Tibial nerve (tissue), 4 donors: ENCODE measurements at places on chromosomes 1 and 21. TPM values are rescaled to one million over a fixed set of nuclear protein-coding genes. Genes with fewer than 3 reads are reported as not detected.

DNA sequence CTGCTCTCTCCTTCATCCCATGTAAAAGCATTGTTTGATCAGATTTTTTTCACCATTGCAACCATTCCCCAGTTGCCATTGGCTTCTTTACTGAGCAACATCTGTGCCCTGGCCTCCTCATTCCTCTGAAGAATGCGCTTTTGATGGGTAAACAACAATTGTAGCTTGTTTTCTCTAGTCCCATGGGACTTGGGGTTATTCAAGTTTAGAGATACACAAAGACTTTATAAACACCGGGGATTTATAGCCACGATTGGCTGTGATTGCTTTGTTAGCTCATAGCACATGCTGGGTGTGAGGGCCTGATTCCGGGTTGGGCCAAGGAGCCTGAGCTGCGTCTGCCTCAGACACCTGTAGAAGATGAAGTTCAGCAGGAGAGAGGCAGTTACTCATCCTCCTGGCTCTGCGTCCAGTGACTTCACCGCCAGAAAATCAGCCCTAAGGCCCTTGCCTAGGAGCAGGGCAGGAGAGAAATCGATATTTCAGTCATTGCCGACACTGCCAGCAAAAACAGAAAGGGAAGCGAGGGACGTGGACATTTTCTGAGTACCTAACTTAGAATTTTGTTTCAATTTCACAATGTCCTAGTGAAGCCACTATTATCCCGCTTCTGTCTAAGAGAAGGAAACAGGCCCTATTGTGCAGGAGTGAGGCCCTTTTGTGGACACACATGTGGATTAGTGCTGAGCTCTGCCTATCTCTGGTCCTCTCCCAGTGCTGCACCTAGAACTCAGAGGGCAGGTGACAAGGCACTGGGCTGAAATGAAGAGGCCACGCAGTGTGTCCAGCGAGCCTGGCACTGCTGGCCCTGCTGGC lies 159.8 kb upstream of the USP24 start:
- H3K4me3 ChIP-seq, result no peak overlapping the region
- H3K27ac ChIP-seq, result peak overlapping the region; percentile 23
- no peaks in the 10 kb centered on the region for H3K36me3 ChIP-seq
- peak; percentile 53 for DNase-seq

GRCh38 chr1:114178936-114179335 lies 25.3 kb upstream of the SYT6 start:
- H3K4me3 ChIP-seq, result no peak overlapping the region
- H3K27ac ChIP-seq, result no peak overlapping the region
- no peaks in the 10 kb centered on the region for H3K27me3 ChIP-seq
- H3K4me1 ChIP-seq, result peaks cover 12% of the 10 kb centered on the region
- H3K36me3 ChIP-seq, result no peaks in the 10 kb centered on the region
- DNase-seq, result no peak

DNA sequence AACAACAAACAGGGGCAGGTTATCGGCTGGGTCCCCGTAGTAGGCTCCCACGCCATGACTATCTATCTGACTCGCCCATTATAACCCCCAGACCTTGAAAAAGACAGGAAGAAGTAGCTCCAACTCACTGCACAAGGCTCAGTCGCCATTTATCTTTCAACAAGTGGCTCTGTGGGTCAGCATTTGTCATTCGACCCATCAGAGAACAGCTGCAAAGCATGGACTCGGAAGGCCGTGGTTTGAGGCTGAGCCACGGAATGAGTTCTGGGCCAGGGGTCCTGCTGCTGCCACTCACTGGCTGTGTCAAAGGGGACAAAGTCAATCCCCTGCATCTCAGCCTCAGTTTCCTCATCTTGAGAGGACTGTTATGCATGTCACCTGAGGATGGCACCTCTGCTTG lies 131.0 kb downstream of the DMRTA2 start:
- no peaks in the 10 kb centered on the region for H3K36me3 ChIP-seq
- no peak overlapping the region for H3K4me3 ChIP-seq
- H3K4me1 ChIP-seq, result no peaks in the 10 kb centered on the region
- DNase-seq, result no peak
- H3K27me3 ChIP-seq, result no peaks in the 10 kb centered on the region

- H3K27me3 ChIP-seq, result no peaks in the 10 kb centered on the region
- DNase-seq, result no peak
- H3K36me3 ChIP-seq, result no peaks in the 10 kb centered on the region
- no peak overlapping the region for H3K4me3 ChIP-seq
Observed at GRCh38 chr1:212108981-212109380, 73.4 kb downstream of the DTL start.

GRCh38 chr1:151340870-151341754 lies 5.9 kb downstream of the RFX5 start:
- DNase-seq, result peak; percentile 73
- no peaks in the 10 kb centered on the region for H3K36me3 ChIP-seq
- H3K4me3 ChIP-seq, result no peak overlapping the region
- peaks cover 6% of the 10 kb centered on the region for H3K4me1 ChIP-seq

- no peaks in the 10 kb centered on the region for H3K27me3 ChIP-seq
- no peak overlapping the region for H3K4me3 ChIP-seq
- no peak for DNase-seq
- H3K4me1 ChIP-seq, result no peaks in the 10 kb centered on the region
Observed at GRCh38 chr1:239630767-239631166, 244.4 kb downstream of the CHRM3 start.

DNA sequence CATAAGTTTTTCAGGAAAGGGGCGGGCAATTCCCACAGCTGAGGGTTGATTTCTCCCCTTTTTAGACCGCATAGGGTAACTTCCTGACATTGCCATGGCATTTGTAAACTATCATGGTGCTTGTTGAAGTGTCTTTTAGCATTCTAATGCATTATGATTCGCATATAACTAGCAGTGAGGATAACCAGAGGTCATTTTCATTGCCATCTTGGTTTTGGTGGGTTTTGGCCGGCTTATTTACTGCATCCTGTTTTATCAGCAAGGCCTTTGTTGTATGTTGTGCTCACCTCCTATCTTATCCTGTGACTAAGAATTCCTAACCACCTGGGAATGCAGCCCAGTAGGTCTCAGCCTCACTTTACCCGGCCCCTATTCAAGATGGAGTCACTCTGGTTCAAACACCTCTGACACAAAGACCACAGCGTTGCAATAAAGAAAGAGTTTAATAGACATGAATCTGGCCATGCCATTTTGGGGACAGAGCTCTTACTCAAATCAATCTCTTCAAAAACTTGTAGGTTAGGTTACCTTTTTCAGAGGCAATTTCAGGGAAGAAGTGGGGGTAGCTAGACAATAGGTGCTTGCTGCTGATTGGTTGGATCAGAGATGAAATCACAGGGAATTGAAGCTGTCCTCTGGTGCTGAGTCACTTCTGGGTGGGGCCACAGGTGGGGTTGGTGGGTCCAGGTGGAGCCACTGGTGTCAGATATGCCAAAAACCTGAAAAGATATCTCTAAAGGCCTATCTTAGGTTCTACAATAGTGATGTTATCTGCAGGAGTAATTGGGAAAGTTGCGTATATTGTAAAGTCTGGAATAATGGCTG lies 23.3 kb downstream of the TBX19 start:
- H3K4me1 ChIP-seq, result no peaks in the 10 kb centered on the region
- no peak for DNase-seq
- no peaks in the 10 kb centered on the region for H3K36me3 ChIP-seq

GRCh38 chr1:157955221-157955620 lies 38.2 kb upstream of the KIRREL1 start:
- H3K4me3 ChIP-seq, result no peak overlapping the region
- no peak overlapping the region for H3K27ac ChIP-seq
- no peaks in the 10 kb centered on the region for H3K27me3 ChIP-seq
- no peak for DNase-seq
- no peaks in the 10 kb centered on the region for H3K4me1 ChIP-seq

DNA sequence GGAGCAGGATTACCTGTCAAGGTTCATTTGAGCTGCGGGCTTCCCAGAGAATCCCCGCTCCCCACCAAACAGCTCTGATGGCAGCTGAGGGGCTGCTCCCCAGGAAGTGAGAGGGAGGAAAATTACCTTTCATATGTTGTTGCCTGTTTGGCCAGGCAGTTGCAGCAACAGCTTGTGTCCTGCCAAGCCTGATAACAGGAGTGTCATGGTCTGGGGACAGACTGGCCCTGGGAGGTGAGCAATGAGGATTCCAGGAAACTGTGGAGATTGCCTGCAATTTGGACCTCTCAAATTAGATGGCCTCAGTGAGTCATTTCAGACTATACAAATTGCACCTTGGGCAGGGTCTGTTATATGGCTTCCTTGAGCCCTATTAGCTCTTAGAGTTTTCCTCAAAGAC lies 189.3 kb downstream of the PTPRU start:
- H3K27me3 ChIP-seq, result no peaks in the 10 kb centered on the region
- no peaks in the 10 kb centered on the region for H3K36me3 ChIP-seq
- no peaks in the 10 kb centered on the region for H3K4me1 ChIP-seq
- no peak for DNase-seq
- H3K27ac ChIP-seq, result no peak overlapping the region
- no peak overlapping the region for H3K4me3 ChIP-seq

GRCh38 chr1:76302711-76303339 lies 228.3 kb downstream of the ST6GALNAC3 start:
- no peak for DNase-seq
- H3K36me3 ChIP-seq, result no peaks in the 10 kb centered on the region
- no peak overlapping the region for H3K27ac ChIP-seq
- no peaks in the 10 kb centered on the region for H3K27me3 ChIP-seq

DNA sequence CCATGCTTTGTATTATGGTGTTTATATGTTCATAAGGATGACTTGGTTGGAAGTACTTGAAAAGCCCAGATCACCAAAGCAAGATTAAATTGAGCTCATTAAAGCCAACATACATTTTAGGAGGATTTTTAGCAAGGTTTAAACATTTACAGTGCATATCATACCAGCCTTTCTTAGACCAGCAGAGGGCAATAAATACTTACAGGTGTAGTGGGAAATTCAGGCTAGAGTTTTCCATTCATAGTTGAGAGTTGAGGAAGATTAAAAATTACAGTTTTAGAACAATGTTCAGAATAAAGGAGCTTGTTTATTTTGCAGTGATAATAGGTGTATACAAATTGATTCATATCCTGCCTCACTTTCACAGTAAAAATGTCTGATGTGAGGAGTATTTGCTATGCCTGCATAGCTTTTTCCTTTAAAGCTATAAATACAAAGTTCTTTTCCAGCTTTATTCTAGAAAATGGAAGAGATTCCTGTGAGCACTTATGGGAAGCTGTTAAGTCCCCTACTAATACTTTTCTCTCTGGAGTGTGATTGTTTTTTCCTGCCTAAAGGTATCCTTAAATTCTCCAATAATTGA lies 35.3 kb downstream of the DTL start:
- no peak overlapping the region for H3K4me3 ChIP-seq
- H3K36me3 ChIP-seq, result no peaks in the 10 kb centered on the region
- no peak overlapping the region for H3K27ac ChIP-seq
- H3K27me3 ChIP-seq, result no peaks in the 10 kb centered on the region
- no peak for DNase-seq

Gene ZNF697
- 3.3 TPM for total RNA-seq

GRCh38 chr1:210715072-210715471 lies 386.4 kb downstream of the HHAT start:
- no peak overlapping the region for H3K27ac ChIP-seq
- no peaks in the 10 kb centered on the region for H3K27me3 ChIP-seq
- H3K4me1 ChIP-seq, result no peaks in the 10 kb centered on the region

- no peaks in the 10 kb centered on the region for H3K4me1 ChIP-seq
- H3K4me3 ChIP-seq, result peak overlapping the region; percentile 75
- H3K27ac ChIP-seq, result no peak overlapping the region
- DNase-seq, result no peak
Observed at GRCh38 chr1:164562947-164563520, 4.0 kb downstream of the PBX1 start.

- no peak for DNase-seq
- no peak overlapping the region for H3K4me3 ChIP-seq
- H3K4me1 ChIP-seq, result no peaks in the 10 kb centered on the region
- no peaks in the 10 kb centered on the region for H3K27me3 ChIP-seq
Observed at GRCh38 chr1:20875198-20875973, 88.3 kb upstream of the HP1BP3 start.

Gene KCNE2
- total RNA-seq, result not detected

Gene CAMK1G
- 0.21 TPM for total RNA-seq

Gene P3H1
- 56.5 TPM for total RNA-seq

GRCh38 chr1:18144916-18145647 lies 37.5 kb downstream of the IGSF21 start:
- H3K4me1 ChIP-seq, result no peaks in the 10 kb centered on the region
- no peak overlapping the region for H3K4me3 ChIP-seq
- H3K27ac ChIP-seq, result no peak overlapping the region
- peaks cover 18% of the 10 kb centered on the region for H3K27me3 ChIP-seq

- H3K27ac ChIP-seq, result no peak overlapping the region
- no peak for DNase-seq
- no peaks in the 10 kb centered on the region for H3K27me3 ChIP-seq
- H3K4me1 ChIP-seq, result peaks cover 7% of the 10 kb centered on the region
- H3K4me3 ChIP-seq, result no peak overlapping the region
- no peaks in the 10 kb centered on the region for H3K36me3 ChIP-seq
Observed at GRCh38 chr1:98674075-98674781, 12.7 kb downstream of the SNX7 start.

DNA sequence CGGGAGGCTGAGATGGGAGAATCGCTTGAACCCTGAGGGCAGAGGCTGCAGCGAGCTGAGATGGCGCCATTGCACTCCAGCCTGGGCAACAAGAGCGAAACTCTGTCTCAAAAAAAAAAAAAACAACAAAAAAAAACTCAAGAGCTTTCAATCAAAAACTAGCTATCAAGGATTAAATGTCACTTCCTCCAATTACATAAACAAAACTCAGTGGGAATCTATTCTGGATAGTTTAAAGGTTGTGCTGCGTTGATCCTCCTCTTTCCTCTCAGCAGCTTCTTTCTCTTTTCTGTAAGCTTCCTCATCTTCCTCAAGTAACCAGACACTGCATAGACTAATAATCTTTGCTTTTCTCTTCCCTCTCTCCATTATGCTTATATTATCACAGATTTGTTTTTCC lies 20.7 kb downstream of the EIF4G3 start:
- no peak overlapping the region for H3K4me3 ChIP-seq
- H3K36me3 ChIP-seq, result no peaks in the 10 kb centered on the region
- H3K27me3 ChIP-seq, result no peaks in the 10 kb centered on the region
- H3K27ac ChIP-seq, result no peak overlapping the region

DNA sequence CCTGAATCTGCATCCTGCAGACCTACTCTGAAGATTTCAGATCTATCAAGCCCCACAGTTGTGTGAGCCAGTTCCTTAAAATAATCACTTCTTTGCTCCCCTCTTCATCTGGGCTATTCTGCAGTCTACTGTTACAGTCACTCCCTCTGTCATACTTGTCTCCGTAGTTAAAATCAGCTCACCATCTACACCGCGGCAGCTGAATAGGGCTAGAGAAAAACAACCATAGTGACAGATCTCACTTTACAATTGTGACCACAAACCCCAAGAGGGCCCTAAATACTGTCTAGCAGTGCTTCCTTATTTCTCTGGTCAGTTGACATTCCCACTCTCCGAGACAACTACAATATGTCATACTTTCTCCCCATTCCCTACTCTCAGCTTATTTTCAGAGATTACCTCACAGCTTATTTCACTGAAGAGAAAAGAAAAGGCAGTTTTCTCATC lies 12.9 kb downstream of the DESI2 start:
- H3K4me3 ChIP-seq, result no peak overlapping the region
- H3K27ac ChIP-seq, result no peak overlapping the region
- H3K27me3 ChIP-seq, result no peaks in the 10 kb centered on the region
- H3K4me1 ChIP-seq, result peaks cover 7% of the 10 kb centered on the region

Gene SPAG17
- total RNA-seq, result 0.22 TPM

GRCh38 chr1:64567426-64568170 lies 97.7 kb downstream of the CACHD1 start:
- H3K4me1 ChIP-seq, result no peaks in the 10 kb centered on the region
- no peaks in the 10 kb centered on the region for H3K36me3 ChIP-seq
- no peak for DNase-seq
- no peak overlapping the region for H3K4me3 ChIP-seq
- H3K27ac ChIP-seq, result no peak overlapping the region

Gene SH3BGRL3
- 49.6 TPM for total RNA-seq

GRCh38 chr1:59178339-59179187 lies 118.3 kb upstream of the FGGY start:
- H3K27ac ChIP-seq, result no peak overlapping the region
- no peaks in the 10 kb centered on the region for H3K36me3 ChIP-seq
- no peak for DNase-seq
- no peaks in the 10 kb centered on the region for H3K27me3 ChIP-seq
